ENCODE measurements at places on chromosomes 7 and 10. TPM values are rescaled to one million over a fixed set of nuclear protein-coding genes. Genes with fewer than 3 reads are reported as not detected.

Gene PAPOLB
- total RNA-seq, result not detected

- no peaks in the 10 kb centered on the region for H3K36me3 ChIP-seq
- no peaks in the 10 kb centered on the region for H3K27me3 ChIP-seq
- no peak overlapping the region for H3K4me3 ChIP-seq
Measured at GRCh38 chr7:29866490-29866930, 60.2 kb downstream of the WIPF3 start.

DNA sequence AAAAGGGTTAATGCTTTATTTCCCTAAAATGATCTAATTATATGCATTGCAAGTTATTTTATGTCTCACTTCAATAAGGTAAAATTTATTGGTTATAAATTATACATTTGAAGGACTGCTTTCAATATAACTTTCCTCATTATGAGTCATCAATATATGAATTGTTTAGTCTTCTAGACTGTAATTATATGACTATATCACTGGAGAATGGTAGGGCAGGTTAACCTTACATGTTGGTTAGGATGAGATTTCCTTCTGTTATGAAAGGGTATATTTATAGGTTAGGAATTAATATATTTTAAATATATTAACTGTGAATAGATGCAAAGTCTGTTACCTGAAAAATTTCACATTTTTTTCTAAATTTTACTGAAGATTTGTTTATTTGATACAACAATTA is 406.4 kb upstream of the ETV1 start:
- H3K4me1 ChIP-seq, result no peaks in the 10 kb centered on the region
- no peak overlapping the region for H3K27ac ChIP-seq
- H3K4me3 ChIP-seq, result no peak overlapping the region
- DNase-seq, result no peak
- no peaks in the 10 kb centered on the region for H3K27me3 ChIP-seq

Gene INSYN2A
- total RNA-seq, result not detected

DNA sequence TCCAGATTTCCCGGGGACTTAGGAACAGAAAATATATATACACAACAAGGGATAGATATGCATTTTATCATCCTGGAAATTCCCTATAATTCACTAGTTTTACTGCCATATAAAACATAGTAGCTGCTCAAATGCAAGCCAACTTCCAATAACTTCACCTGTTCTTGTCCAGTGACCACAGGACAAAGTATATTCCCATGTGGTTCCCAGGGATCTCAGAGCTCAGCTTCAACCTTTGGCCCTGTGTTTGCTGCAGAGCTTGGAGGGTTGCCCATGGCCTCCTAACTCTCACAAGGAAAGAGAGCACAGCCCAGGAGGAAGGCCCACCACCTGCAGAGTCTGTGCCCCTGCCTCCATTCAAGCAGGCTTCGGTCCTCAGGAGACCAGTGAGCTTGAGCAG is 4.5 kb upstream of the DRGX start:
- no peak overlapping the region for H3K27ac ChIP-seq
- H3K4me1 ChIP-seq, result no peaks in the 10 kb centered on the region
- no peak overlapping the region for H3K4me3 ChIP-seq
- peaks cover 100% of the 10 kb centered on the region for H3K27me3 ChIP-seq

DNA sequence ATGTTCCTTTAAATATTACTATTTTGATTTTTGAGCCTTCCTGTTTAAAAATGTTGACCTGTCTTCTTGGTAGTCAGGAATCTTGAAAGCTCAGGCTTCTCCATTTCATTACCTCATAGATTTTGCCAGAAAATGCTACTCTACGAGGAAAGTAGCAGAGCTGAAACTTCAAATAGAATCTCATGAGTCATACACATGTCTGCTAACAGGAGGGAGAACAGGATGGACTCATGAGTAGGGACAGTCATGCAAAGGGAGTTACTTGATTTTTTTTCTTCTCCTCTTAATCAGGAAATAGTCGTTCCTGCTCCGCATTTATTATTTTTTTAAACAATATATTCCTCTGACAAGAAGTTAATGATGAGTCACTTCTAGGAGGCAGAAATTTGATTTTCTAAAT is 37.0 kb upstream of the MINDY3 start:
- H3K36me3 ChIP-seq, result no peaks in the 10 kb centered on the region
- no peaks in the 10 kb centered on the region for H3K4me1 ChIP-seq
- H3K4me3 ChIP-seq, result no peak overlapping the region
- peaks cover 53% of the 10 kb centered on the region for H3K27me3 ChIP-seq
- no peak for DNase-seq
- no peak overlapping the region for H3K27ac ChIP-seq

- no peaks in the 10 kb centered on the region for H3K4me1 ChIP-seq
- H3K27me3 ChIP-seq, result no peaks in the 10 kb centered on the region
Measured at GRCh38 chr7:8084836-8085235, 116.2 kb downstream of the GLCCI1 start.

- H3K27me3 ChIP-seq, result no peaks in the 10 kb centered on the region
- no peak overlapping the region for H3K4me3 ChIP-seq
- H3K4me1 ChIP-seq, result no peaks in the 10 kb centered on the region
- no peaks in the 10 kb centered on the region for H3K36me3 ChIP-seq
- H3K27ac ChIP-seq, result no peak overlapping the region
Measured at GRCh38 chr7:71735961-71736556, 604.1 kb downstream of the GALNT17 start.

- no peak overlapping the region for H3K4me3 ChIP-seq
- H3K4me1 ChIP-seq, result peaks cover 22% of the 10 kb centered on the region
- no peak for DNase-seq
- H3K36me3 ChIP-seq, result no peaks in the 10 kb centered on the region
- H3K27ac ChIP-seq, result no peak overlapping the region
Measured at GRCh38 chr7:105206985-105207384, 181.7 kb downstream of the SRPK2 start.

DNA sequence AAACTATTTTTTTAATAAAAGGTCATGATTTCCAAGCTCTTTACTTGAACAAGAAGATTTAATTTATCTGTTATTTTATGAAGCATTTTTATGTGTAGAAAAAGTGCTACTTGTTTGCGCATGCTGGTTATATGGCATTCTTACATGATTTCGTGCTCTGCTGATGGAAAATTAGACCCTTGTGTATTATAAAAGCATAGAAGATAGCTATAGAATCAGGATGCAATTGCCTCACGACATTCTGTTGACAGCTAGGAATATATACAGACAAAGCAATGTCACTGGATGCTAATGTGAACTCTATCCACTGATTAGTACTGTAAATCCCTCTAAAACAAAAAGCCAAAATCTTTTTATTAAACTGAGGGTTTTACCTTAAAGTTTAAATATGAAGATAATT is 255.9 kb downstream of the MDFIC start:
- no peak overlapping the region for H3K4me3 ChIP-seq
- DNase-seq, result no peak

Gene LBX1
- not detected for total RNA-seq

- peaks cover 9% of the 10 kb centered on the region for H3K4me1 ChIP-seq
- no peak overlapping the region for H3K4me3 ChIP-seq
- H3K27me3 ChIP-seq, result no peaks in the 10 kb centered on the region
- H3K36me3 ChIP-seq, result no peaks in the 10 kb centered on the region
- DNase-seq, result no peak
Measured at GRCh38 chr10:101896225-101896877, 52.8 kb upstream of the KCNIP2 start.

Data from Calu3 (cell line).